Regular cardiac myocyte (primary cell): ENCODE measurements at places on chromosomes 11 and 22. TPM values are rescaled to one million over a fixed set of nuclear protein-coding genes. Genes with fewer than 3 reads are reported as not detected.

Gene NOX4
- 3.6 and 3.9 TPM in 2 replicates for total RNA-seq

Gene FOLH1
- 0.28 TPM in 1 of 2 replicates, not detected in the other for total RNA-seq

Gene C22orf42
- not detected in 2 replicates for total RNA-seq

Gene PTPRCAP
- total RNA-seq = 0.19 and 0.28 TPM in 2 replicates

Gene MB
- total RNA-seq = 0.77 and 0.85 TPM in 2 replicates

Gene CCDC188
- total RNA-seq = 0.38 and 0.56 TPM in 2 replicates

Gene FOLR2
- not detected in 2 replicates for total RNA-seq

Gene CYTH4
- under 0.01 and 0.28 TPM in 2 replicates for total RNA-seq

Gene NEFH
- total RNA-seq = under 0.01 and 1.7 TPM in 2 replicates

Gene OR5T2
- not detected in 2 replicates for total RNA-seq

Gene FXYD6
- total RNA-seq = under 0.01 and 0.28 TPM in 2 replicates

Gene OR8D1
- under 0.01 TPM in 1 of 2 replicates, not detected in the other for total RNA-seq

Gene PNPLA5
- under 0.01 TPM in 1 of 2 replicates, not detected in the other for total RNA-seq

Gene GATD1
- 17.1 and 23.1 TPM in 2 replicates for total RNA-seq

Gene ASCL3
- not detected in 2 replicates for total RNA-seq
